Activated naive CD4-positive, alpha-beta T cell treated with anti-CD3 and anti-CD28 coated beads for 36 hours (primary cell): ENCODE measurements at places on chromosomes 6 and 20.

DNA sequence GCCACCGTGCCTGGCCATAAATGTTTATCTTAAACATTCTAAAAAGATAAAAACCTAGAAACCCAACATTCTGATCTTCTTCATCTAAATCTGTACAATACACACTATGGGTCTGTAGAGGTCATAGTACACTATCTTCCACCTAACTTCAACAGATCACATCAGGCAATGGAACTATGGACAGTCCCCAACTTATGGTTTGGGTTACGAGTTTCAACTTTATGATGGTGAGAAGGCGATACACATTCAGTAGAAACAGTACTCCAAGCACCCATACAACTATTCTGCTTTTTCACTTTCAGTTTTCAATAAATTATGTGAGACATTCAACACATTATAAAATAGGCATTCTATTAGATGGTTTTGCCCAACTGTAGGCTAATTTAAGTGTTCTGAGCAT, 23.1 kb downstream of the FKBP5 start:
- DNase-seq, result no peak

DNA sequence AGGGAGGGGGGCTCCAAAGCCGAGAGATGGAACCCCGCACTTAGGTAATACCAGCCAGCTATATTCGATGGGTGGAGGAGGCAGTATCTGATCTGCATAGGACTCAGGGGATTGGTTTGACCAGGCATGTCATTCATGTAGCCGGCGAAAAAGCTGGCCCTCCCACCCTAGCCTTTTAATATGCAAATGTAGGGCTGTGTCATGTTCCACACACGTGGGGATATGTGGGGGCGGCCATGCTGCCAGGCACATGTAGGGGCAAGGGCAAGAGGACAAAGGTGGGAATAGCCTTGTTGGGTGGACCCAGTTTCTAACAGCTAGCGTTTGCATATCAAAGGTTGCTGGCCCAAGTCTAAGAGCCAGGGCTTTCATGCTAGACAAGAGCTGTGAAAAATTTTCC, 39.1 kb upstream of the DDR1 start:
- no peak for DNase-seq

DNA sequence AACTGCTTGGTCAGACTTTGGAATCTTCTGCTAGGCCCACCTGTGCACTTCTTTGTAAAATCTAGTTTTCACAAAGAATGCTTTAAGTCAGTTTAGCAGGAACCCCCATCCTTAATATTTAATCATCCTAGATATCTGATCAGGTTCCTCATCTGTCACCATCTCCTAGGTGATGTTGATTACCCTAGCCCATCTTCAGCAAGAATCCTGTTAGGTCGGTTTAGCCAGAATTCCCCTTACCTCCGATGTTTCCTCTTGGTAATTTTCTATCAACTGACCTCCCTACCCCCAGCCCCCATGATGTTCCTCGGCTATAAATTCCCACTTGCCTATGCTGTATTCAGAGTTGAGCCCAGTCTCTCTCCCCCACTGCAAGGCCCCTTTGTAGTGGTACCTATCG, 2.7 kb upstream of the ZNF341 start:
- DNase-seq, result no peak

GRCh38 chr6:50837589-50838445, 19.1 kb downstream of the TFAP2B start:
- no peak for DNase-seq

GRCh38 chr6:138099832-138100231, 7.4 kb downstream of the PERP start:
- no peak for DNase-seq

DNA sequence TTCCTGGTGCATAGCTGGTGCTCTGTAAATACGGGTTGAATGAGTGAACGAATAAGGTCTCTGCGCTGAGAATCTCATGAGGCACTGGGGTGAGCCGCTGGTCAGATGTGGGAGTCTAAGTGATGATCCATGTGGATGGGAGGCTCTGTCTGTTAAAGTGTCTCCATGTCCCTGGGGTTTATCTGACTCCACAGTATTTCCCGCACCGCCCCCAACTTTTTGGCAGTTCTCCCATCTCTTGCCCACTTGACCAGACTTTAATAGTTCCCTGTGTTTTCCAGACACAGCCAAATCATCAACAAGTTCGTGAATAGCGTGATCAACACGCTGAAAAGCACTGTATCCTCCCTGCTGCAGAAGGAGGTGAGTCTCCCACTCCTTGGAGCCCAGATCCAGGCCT, 9.9 kb downstream of the BPIFA2 start:
- DNase-seq, result no peak

- DNase-seq, result no peak
These were observed 1.2 kb upstream of the DLL1 start for GRCh38 chr6:170292111-170292406.

- DNase-seq, result no peak
These were observed 21.5 kb upstream of the SMIM13 start for GRCh38 chr6:11072101-11072500.

DNA sequence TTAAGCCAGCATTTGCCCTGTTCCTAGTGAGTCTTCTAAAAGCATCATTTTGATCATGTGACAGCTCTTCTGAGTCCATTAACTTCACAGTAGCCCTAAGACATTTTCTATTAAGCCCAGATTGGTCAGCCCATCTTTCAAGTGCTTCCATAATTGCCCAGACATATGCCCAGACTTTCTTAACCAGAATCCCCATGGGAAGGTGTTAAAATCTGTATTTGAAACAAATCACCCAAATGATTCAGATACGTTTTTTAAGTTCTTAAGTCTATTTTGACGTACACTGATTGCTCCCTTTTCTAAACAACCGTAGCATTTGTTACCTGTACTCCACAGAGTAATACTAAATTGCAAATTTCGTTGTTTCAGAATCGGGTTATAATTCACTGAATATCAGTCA, 89.3 kb downstream of the BCAS1 start:
- no peak for DNase-seq

DNA sequence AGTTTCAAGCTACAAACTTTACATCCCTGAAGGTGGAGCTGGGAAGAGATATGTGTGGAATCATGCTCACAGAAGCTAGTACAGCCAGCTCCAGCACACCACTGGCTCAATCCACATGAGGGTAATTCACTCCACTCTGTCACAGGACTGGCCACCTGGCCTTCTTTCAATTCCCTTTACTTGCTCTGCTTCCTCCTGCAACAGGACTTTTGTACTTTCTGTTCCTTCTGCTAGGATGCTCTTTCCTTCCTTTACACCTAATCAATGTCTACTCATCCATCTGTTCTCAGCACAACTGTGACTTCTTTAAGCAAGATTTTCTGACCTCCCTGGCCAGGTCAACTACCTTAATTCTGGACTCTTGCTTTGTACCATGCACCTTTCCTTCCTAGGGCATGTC, 39.4 kb upstream of the MYB start:
- no peak for DNase-seq
